Pons (tissue), 1 donor: ENCODE measurements at places on chromosomes 6 and 20.

- peak; percentile 46 for DNase-seq
Measured at GRCh38 chr6:162852840-162853577, 125.2 kb downstream of the PACRG start.

DNA sequence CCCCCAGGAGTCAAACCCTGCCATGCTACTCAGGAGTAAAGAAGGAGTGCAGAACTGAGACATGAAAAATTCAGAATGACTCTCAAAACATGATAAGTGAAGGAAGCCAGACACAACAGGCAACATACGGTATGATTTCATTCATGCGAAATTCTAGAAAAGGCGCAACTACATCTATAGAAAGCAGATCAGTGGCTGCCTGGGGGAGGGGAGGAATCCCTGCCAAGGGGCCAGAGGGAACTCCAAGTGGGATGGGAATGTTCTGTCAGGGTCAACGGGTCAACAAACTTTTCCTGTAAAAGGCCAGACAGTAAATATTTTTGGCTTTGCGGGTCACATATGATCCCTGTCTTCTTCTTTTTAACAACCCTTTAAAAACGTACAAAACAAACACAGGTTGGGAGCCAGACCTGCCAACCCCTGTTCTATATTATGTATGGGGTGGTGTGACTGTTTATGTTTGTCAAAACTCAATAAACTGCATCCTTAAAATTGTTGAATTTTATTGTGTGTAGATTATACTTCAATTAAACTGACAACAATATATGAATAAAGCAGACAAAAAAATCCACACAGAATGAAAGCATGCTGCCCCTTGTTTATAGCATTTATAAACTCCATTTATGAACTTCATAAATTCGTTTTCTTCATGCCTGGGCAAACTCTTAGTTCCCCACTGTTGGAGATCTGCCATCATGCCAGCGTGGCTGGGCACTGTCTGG is 56.6 kb upstream of the TRAF3IP2 start:
- no peak for DNase-seq

GRCh38 chr20:1941226-1941625 is 46.0 kb downstream of the SIRPA start:
- no peak for DNase-seq

DNA sequence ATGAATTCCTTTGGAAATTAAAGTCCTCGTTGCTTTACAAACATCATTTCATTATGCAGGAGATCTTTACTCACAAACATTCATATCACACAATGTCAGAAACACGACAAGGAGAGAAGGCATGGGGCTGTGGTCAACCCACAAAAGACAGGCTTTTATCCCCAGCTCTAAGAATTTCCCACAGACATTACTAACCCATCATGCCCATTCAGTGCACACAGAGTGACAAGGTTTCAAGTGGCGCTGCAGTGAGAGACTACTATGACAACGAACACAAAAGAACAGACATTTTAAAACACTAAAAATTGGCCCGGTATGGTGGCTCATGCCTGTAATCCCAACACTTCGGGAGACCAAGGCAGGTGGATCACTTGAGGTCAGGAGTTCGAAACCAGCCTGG is 579.8 kb upstream of the AGPAT4 start:
- DNase-seq: no peak

- DNase-seq: no peak
Measured at GRCh38 chr20:31819083-31819784, at the start of gene MYLK2. Gene MYLK2, plus strand, starts transcription at chr20:31819356. Its CDS starts 225 bp downstream, at chr20:31819581.

GRCh38 chr20:2290486-2290885 is 5.3 kb upstream of the TGM3 start:
- DNase-seq: no peak

- no peak for DNase-seq
Measured at GRCh38 chr20:61638802-61639585, 386.9 kb downstream of the CDH4 start.

- DNase-seq: no peak
Measured at GRCh38 chr6:85127696-85128243, 322.1 kb upstream of the NT5E start.

- peak; percentile 92 for DNase-seq
Measured at GRCh38 chr6:98839781-98840361, 5.5 kb downstream of the POU3F2 start.

DNA sequence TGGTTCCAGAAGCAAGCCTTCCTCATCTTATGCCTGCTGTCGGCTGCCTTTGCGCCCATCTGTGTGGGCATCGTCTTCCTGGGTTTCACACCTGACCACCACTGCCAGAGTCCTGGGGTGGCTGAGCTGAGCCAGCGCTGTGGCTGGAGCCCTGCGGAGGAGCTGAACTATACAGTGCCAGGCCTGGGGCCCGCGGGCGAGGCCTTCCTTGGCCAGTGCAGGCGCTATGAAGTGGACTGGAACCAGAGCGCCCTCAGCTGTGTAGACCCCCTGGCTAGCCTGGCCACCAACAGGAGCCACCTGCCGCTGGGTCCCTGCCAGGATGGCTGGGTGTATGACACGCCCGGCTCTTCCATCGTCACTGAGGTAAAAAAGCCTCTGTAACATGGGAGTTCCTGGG is 366 bp downstream of the SLC22A1 start:
- no peak for DNase-seq

DNA sequence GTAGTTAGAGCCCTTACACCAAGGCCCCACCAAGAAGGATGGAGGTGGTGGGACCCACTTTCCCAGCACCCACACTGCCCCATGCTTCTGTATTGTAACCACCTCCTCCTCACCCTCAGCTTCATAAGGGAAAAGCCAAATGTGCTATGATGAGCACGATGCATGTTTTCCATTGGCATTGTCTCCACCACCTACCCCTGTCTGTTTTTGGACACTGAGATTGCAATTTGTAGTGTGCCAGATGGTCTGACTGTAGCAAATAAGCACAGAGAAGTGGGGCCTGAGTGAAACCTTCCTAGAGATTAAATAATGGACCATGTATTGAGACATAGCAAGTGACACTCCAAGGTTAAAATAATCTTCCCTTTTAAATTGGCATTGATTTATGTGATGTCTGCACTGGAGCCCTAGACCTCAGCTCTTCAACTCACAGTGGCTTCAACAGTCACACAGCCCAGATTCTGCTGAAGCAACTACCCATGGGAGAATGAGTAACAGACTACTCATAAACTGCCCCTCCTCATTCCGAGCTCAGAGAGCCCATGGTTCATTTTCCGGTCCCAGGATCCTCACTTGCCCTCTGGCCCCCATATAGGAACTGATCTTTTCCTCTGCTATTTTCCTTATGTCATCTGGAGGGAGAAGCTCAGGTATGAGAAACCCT is 177.9 kb downstream of the COL9A1 start:
- no peak for DNase-seq

GRCh38 chr6:166162599-166163342 is 4.9 kb downstream of the TBXT start:
- DNase-seq: no peak

DNA sequence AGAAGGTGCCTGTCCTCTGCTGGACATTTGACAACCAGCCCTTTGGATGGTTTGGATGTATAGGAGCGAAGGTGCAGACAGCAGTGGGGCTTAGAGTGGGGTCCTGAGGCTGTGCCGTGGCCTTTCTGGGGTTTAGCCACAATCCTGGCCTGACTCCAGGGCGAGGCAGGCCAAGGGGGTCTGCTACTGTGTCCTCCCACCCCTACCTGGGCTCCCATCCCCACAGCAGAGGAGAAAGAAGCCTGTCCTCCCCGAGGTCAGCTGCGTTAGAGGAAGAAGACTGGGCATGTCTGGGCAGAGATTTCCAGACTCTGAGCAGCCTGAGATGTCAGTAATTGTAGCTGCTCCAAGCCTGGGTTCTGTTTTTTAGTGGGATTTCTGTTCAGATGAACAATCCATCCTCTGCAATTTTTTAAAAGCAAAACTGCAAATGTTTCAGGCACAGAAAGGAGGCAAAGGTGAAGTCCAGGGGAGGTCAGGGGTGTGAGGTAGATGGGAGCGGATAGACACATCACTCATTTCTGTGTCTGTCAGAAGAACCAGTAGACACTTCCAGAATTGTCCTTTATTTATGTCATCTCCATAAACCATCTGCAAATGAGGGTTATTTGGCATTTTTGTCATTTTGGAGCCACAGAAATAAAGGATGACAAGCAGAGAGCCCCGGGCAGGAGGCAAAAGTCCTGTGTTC is 1.3 kb upstream of the CDKN1A start:
- DNase-seq: no peak

GRCh38 chr20:25310921-25311728 is 63.2 kb downstream of the PYGB start:
- no peak for DNase-seq

DNA sequence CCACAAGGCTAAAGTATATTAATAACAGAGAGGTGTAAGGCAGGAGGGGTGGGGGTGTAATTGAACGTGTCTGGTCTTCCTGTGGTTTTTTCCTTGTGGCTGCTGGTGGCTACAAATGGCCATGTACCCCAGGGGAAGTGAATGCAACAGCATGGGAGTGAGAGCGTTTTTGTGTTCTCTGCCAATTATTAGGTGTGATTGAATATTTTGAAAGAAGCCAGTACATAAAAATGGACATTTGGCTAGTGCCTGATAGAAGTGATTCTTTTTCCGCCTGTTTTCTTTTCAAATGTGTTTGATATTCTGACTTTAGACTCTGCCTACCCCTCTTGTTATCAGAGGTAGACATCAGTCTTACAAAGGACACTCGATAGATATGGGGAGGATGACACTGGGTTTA is 141.3 kb downstream of the PRL start:
- no peak for DNase-seq

DNA sequence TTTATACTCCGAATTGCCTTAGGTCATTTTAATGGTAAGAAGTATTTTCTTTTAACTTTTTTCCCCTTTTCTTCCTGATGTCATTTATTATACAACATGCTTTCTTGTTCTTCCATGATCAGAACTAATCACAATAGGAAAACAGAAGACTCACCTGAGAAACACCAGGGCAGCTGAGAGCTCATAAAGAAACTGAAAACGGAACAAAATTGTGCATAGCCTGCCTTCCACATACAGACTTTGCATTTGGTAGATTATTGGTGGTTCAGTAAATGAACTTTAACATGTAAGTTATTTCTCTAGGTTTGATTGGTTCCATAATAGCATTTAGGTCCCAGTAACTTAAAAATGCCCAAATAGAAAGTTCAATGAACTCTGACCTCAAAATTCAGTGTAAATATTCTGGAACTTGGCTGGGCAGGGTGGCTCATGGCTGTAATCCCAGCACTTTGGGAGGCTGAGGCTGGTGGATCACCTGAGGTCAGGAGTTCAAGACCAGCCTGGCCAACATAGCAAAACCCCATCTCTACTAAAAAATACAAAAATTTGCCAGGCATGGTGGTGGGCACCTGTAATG is 161.1 kb upstream of the DTNBP1 start:
- DNase-seq: no peak

- no peak for DNase-seq
Measured at GRCh38 chr20:16749573-16749972, 1.4 kb downstream of the OTOR start.

DNA sequence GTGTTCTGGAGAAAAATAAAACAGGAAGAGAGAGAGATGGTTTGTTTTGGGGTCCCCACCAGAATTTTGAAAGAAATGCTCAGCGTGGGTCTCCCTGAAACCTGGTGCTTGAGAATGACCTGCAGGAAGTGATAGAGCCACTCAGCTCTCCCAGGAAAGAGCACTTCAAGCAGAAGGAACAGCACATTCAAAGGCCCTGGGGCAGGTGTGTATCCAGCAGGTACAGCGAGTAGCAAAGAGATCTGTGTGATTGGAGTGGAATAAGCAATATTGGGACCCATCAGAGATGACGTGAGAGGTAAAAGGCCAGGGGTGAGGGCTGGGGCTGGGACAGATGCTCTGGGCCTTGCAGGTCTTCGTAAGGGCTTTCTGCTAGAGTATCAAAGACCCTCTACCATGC is 89.5 kb upstream of the CCDC167 start:
- DNase-seq: no peak

DNA sequence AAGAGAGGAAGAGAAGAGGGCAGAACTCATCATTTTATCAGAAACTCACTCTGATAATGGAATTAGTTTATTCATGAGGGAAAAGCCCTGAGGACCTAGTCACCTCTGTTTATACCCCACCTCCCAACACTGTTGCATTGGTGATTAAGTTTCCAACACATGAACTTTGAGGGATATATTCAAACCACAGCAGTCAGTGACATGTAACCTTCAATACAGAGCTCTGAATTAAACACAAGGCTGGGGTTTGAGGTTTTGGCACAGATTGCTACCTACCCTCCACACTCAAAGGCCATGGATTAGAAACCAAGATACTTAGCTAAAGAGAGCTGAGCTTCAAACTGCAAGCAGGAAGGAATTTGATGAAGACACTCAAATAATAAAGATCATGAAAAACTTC is 48.5 kb upstream of the MOCS1 start:
- no peak for DNase-seq

DNA sequence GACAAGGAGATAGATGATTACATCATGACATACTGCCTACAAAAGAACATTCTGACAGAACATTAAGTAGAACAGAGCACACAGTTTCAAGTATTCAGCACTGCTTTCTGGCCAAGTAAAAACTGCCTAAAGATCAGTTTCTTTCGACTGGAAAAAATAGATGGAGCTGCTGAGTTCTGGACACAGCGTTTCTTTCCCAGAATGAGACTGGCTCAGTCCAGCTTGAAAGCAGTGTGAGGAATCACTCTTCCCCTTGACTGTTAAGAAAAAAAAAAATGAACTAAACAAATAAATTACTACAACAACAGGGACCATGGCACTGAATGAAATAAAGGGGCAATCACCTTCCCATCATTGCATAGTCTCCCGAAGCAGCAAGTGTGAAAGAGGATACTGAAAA is 4.4 kb upstream of the LYRM2 start:
- peak; percentile 8 for DNase-seq

- DNase-seq: peak; percentile 98
Measured at GRCh38 chr6:26537846-26538571, at the start of gene HMGN4. Gene HMGN4, plus strand, starts transcription at chr6:26538366. Its CDS starts 6,841 bp downstream, at chr6:26545207.

GRCh38 chr6:5205877-5206850 is 54.6 kb downstream of the LYRM4 start:
- DNase-seq: peak; percentile 96

- DNase-seq: no peak
Measured at GRCh38 chr20:6055161-6055783, 1.4 kb upstream of the LRRN4 start.

DNA sequence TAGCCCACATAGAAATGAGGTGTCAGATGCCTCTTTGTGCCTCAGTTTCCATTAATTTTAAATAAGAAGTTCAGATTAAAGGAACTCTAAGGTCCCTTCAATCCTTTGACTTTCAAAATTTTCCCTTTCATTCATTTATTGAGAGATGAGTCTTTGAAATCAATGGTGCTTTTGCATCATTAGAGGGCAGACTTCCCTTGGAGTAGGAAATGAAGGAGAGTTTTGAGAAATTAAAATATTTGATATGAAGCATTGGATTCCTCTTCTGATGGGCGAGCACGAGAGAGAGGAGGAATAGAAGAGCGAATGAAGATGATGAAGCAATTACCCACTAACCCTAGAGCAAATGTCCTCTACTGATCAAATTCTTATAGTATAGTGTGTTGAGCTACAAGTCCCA is 105.7 kb downstream of the EDN1 start:
- no peak for DNase-seq

- no peak for DNase-seq
Measured at GRCh38 chr6:15987569-15987968, 141.3 kb upstream of the MYLIP start.
